ENCODE measurements at places on chromosomes 13 and 19.

GRCh38 chr13:109439813-109440212 is 346.6 kb downstream of the IRS2 start:
- DNase-seq, result no peak

GRCh38 chr19:30760014-30760413 is 387.8 kb downstream of the ZNF536 start:
- DNase-seq, result no peak

DNA sequence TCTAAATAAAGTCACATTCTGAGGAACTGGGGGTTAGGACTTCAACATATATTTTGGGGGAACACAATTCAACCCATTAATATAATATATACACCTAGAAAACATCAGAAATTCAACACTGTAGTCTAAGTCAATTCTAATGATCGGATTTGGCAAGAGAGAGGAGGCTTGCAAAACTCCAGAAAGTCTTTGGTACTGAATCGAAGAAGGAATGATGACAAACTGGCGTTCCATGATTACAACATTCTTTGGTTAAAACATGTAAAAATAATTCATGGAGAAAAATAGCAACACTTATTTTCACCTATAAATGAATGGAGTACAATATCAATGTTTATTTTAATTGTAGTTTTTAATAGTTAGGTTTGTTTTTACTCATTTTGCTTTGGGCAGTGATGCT is 62.4 kb downstream of the MBNL2 start:
- DNase-seq, result no peak

GRCh38 chr13:65508338-65508737 is 1721.8 kb downstream of the PCDH9 start:
- DNase-seq, result no peak

- DNase-seq, result no peak
Measured at GRCh38 chr13:98054301-98054700, 88.6 kb upstream of the FARP1 start.

DNA sequence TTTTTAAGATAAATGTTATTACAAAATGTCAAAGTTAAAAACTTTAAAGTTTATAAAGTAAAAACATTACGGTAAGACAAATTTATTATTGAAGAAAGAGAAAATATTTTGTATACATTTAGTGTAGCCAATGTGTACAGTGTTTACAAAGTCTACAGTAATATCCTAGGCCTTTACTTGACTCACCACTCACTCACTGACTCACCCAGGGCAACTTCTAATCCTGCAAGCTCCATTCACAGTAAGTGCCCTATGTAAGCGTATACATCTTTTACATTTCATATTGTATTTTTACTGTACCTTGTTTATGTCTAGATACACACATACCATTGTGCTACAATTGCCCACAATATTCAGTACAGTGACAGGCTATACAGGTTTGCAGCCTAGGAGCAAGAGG is 448.2 kb downstream of the KCTD12 start:
- no peak for DNase-seq
